Epithelial cell of alveolus of lung (primary cell): ENCODE measurements at places on chromosomes 1 and 21. TPM values are rescaled to one million over a fixed set of nuclear protein-coding genes. Genes with fewer than 3 reads are reported as not detected.

The CD52 gene
- total RNA-seq: not detected in 2 replicates

The BSND gene
- not detected in 2 replicates for total RNA-seq

The UBE2U gene
- total RNA-seq: not detected in 2 replicates

The FAM163A gene
- total RNA-seq: 0.26 TPM in 1 of 2 replicates, not detected in the other

The RNF186 gene
- total RNA-seq: not detected in 2 replicates

The LAMC1 gene
- total RNA-seq: 295 and 300 TPM in 2 replicates

The GNG4 gene
- 0.78 TPM in 1 of 2 replicates, not detected in the other for total RNA-seq

The ASPM gene
- 14.7 and 21.7 TPM in 2 replicates for total RNA-seq

The PSMG1 gene
- 16.1 and 43.8 TPM in 2 replicates for total RNA-seq

The MYOG gene
- total RNA-seq: 22.8 TPM in 1 of 2 replicates, not detected in the other

The PTCH2 gene
- 0.13 TPM in 1 of 2 replicates, not detected in the other for total RNA-seq

The SMCP gene
- not detected in 2 replicates for total RNA-seq

The F5 gene
- total RNA-seq: under 0.01 TPM in 1 of 2 replicates, not detected in the other

The F3 gene
- 11.8 and 123 TPM in 2 replicates for total RNA-seq

The SLC30A7 gene
- total RNA-seq: 29.9 and 31.3 TPM in 2 replicates

The THEMIS2 gene
- 12.8 and 14.2 TPM in 2 replicates for total RNA-seq

The TTC39A gene
- total RNA-seq: 0.26 and 0.40 TPM in 2 replicates

The FCRL5 gene
- not detected in 2 replicates for total RNA-seq

The OXCT2 gene
- 0.64 and 5.2 TPM in 2 replicates for total RNA-seq

The ZNF695 gene
- 2.0 and 2.5 TPM in 2 replicates for total RNA-seq

The ARHGEF16 gene
- 0.08 and 1.2 TPM in 2 replicates for total RNA-seq

The C1orf141 gene
- not detected in 2 replicates for total RNA-seq

The IPO9 gene
- total RNA-seq: 16.8 and 18.1 TPM in 2 replicates

The ZSCAN20 gene
- total RNA-seq: 6.7 and 7.1 TPM in 2 replicates

The RORC gene
- total RNA-seq: not detected in 2 replicates

The SLAMF1 gene
- not detected in 2 replicates for total RNA-seq

The SPATA6 gene
- total RNA-seq: 3.1 and 6.4 TPM in 2 replicates

The IGSF9 gene
- 0.13 and 0.16 TPM in 2 replicates for total RNA-seq

The TMPRSS15 gene
- total RNA-seq: not detected in 2 replicates

The BRINP3 gene
- total RNA-seq: 1.7 and 3.3 TPM in 2 replicates

The FAM229A gene
- total RNA-seq: 1.2 and 3.1 TPM in 2 replicates

The CKS1B gene
- total RNA-seq: 43.8 and 135 TPM in 2 replicates

The CLEC20A gene
- 0.13 TPM in 1 of 2 replicates, not detected in the other for total RNA-seq

The MPZL1 gene
- total RNA-seq: 56.5 and 93.9 TPM in 2 replicates

The SLC1A7 gene
- 0.56 TPM in 1 of 2 replicates, not detected in the other for total RNA-seq

The TRIM45 gene
- 1.8 and 2.5 TPM in 2 replicates for total RNA-seq

The RNF207 gene
- 10.3 and 23.4 TPM in 2 replicates for total RNA-seq

The RIPPLY3 gene
- 0.13 TPM in 1 of 2 replicates, not detected in the other for total RNA-seq

The ARHGEF2 gene
- total RNA-seq: 118 and 139 TPM in 2 replicates

The FAM43B gene
- total RNA-seq: 0.32 and 0.39 TPM in 2 replicates

The RRP1B gene
- total RNA-seq: 20.3 and 27.8 TPM in 2 replicates

The KCNJ6 gene
- under 0.01 and 0.13 TPM in 2 replicates for total RNA-seq

The ZNF697 gene
- total RNA-seq: 13.4 and 14.3 TPM in 2 replicates

The ACTL8 gene
- total RNA-seq: 0.08 TPM in 1 of 2 replicates, not detected in the other

The CNIH3 gene
- total RNA-seq: 3.8 and 7.6 TPM in 2 replicates

The MATN1 gene
- total RNA-seq: under 0.01 TPM in 1 of 2 replicates, not detected in the other

The FCRL4 gene
- not detected in 2 replicates for total RNA-seq

The IER5 gene
- 18.4 and 22.8 TPM in 2 replicates for total RNA-seq

The CLCA4 gene
- total RNA-seq: not detected in 2 replicates
